ENCODE measurements at places on chromosomes 5 and 9. TPM values are rescaled to one million over a fixed set of nuclear protein-coding genes. Genes with fewer than 3 reads are reported as not detected.

The PCDHGA10 gene
- 10.2 TPM for total RNA-seq

The SLC31A1 gene
- 44.4 TPM for total RNA-seq

The ENC1 gene
- total RNA-seq: 21.8 TPM

The CCNO gene
- total RNA-seq: not detected

The VDAC1 gene
- total RNA-seq: 281 TPM

The IRX1 gene
- total RNA-seq: not detected

The SH3GL2 gene
- total RNA-seq: under 0.01 TPM

The ITK gene
- total RNA-seq: not detected

The HMCN2 gene
- under 0.01 TPM for total RNA-seq

The TLX3 gene
- total RNA-seq: not detected

The PCDHA9 gene
- total RNA-seq: 0.26 TPM
